ENCODE measurements at places on chromosomes 5 and 9. TPM values are rescaled to one million over a fixed set of nuclear protein-coding genes. Genes with fewer than 3 reads are reported as not detected.

The SLCO4C1 gene
- total RNA-seq, result not detected

DNA sequence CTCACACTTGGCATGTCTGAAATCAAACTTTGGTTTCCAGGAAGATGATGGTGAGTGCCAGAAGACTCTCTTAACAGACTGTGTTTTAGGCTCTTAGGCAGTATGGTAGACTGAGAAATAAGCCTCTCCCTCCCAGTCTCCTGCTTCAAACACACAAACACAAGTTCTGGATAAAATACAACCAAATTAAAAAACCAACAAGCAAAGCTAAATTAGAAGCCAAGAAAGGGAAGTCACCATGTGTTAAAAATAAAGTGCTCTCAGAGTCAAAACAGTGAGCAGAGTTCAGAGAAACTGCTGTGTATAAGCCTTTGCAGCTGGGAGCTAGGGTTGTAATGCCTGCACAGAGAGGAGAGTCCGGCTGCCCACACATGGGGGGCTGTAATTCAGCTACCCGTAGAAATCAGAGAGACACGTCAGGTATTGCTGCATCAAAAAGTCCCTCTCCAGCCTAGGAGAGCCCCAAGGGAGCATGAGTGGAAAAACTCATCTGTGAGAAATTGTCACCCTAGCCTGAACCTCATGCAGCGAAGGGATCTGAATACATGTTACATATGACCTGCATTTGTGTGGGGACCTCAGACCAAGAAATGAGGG, 62.6 kb downstream of the ANGPTL2 start:
- peaks cover 27% of the 10 kb centered on the region for H3K4me1 ChIP-seq
- no peak overlapping the region for H3K4me3 ChIP-seq
- DNase-seq, result no peak
- no peak overlapping the region for H3K27ac ChIP-seq
- no peaks in the 10 kb centered on the region for H3K27me3 ChIP-seq
- no peaks in the 10 kb centered on the region for H3K36me3 ChIP-seq

The PCDHA1 gene
- total RNA-seq, result 0.37 TPM

GRCh38 chr9:4690144-4690543, 10.8 kb downstream of the CDC37L1 start:
- H3K27ac ChIP-seq, result no peak overlapping the region
- peaks cover 8% of the 10 kb centered on the region for H3K4me1 ChIP-seq
- H3K36me3 ChIP-seq, result peaks cover 67% of the 10 kb centered on the region

- no peaks in the 10 kb centered on the region for H3K36me3 ChIP-seq
- no peak for DNase-seq
- no peaks in the 10 kb centered on the region for H3K27me3 ChIP-seq
- peaks cover 2% of the 10 kb centered on the region for H3K4me1 ChIP-seq
- H3K27ac ChIP-seq, result no peak overlapping the region
- no peak overlapping the region for H3K4me3 ChIP-seq
Measured at GRCh38 chr9:76438841-76439588, 20.0 kb upstream of the GCNT1 start.

Measured in stomach (tissue), 19 donors.